GF-D8 (cell line): ENCODE measurements at places on chromosomes 11 and 22.

- no peak for DNase-seq
These were observed 555.3 kb downstream of the MIAT start for GRCh38 chr22:27212617-27213177.

- no peak for DNase-seq
These were observed 61.2 kb upstream of the CHST1 start for GRCh38 chr11:45726493-45727054.

DNA sequence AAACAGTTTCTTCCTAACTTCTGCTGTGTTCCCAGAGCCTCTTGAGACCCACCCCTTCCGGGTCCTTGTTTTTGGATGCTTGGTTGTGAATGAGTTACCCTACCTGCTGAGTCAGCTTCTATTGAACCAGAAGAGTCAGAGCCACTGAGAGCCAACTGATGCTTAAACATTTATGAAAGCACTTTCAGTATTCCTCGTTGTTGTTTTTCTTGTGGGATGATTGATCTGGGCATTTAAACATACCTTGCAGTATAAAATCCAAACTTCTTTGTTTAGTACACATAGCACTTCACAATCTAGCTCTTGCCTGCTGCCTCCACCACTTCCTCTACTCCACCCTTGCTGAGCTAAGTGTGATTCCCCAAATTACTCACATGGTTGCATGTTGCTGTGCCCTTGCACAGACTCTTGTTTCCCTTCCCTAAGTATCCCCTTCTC lies 5.5 kb downstream of the PRSS23 start:
- DNase-seq = no peak

- no peak for DNase-seq
These were observed 363.6 kb downstream of the TTC28 start for GRCh38 chr22:28316014-28316413.

DNA sequence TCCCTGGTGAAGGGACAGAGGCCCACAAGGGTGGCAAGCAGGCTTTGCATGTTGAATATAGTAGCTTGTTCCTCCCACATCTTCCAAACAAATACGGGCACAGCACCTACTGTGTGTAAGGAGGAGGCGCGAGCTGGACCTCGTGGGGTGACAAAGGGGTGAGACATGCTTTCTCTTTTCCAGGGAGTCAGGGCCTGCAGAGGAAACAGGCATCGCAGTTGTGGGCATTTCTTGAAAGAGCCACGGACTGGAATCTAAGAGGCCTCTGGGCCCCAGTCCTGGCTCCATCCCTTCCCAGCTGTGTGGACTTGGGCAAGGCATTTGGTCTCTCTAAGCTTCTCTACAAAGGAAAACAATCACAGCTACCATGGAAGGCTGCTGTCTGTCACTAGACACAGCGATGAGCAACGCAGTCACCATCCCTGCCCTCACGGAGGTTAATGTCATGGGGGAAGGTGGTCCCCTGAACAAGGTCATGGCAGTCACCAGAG lies 13.0 kb upstream of the CDC42EP1 start:
- DNase-seq = no peak

DNA sequence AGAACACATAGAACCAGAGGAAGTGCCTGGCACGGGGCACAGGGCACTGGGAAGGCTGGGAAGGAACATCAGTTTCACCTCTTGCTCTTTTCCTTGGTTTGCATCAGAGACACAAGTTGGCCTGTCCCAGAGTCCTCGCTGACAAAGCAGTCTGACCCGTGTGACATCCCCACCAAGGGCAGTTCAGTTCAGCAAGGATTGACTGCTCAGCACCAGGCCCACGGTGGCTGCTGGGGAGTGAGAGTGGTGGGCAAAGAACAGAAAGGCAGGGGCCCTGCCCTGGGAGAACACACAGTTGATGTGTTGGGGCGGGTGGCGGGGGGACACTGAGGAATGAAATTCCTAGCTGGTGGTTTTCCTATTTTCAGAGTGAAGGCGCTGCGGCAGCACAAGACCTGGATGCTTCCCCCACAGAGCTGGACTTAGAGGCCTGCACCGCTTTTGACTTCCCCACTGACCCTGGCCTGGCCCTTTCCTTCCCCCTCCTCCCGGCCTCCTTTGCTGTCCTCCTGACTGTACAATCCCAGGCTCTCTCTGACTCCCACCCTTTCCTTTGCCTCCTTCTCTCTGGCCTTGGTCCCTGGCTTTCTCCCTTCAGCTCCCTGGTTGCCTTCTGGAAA lies 2.2 kb upstream of the TMPRSS13 start:
- no peak for DNase-seq

- DNase-seq = no peak
These were observed 453.5 kb downstream of the OPCML start for GRCh38 chr11:133078591-133079404.
